CD4-positive, alpha-beta memory T cell (primary cell): ENCODE measurements at places on chromosomes 2 and 18. TPM values are rescaled to one million over a fixed set of nuclear protein-coding genes. Genes with fewer than 3 reads are reported as not detected.

DNA sequence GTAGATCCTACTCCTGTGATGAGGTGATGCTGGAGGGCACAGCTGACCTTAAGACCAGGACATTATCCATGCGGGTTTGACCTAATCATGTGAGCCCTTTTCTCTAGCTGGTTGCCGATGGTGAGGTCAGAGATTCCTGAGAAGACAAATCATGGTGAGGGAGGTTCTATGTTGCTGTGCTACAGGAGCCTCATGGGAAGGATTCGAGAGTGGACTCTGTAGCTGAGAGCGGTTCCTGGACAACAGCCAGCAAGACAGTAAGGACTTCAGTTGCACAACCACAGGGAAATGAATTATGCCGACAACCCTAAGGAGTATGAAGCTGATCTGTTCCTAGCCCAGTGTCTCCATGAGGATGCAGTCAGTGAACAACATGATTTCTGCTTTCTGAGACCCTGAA lies 80.4 kb downstream of the EPB41L3 start:
- DNase-seq, result no peak
- H3K4me3 ChIP-seq, result no peak overlapping the region
- H3K4me1 ChIP-seq, result no peaks in the 10 kb centered on the region
- H3K27me3 ChIP-seq, result no peaks in the 10 kb centered on the region
- no peaks in the 10 kb centered on the region for H3K36me3 ChIP-seq

DNA sequence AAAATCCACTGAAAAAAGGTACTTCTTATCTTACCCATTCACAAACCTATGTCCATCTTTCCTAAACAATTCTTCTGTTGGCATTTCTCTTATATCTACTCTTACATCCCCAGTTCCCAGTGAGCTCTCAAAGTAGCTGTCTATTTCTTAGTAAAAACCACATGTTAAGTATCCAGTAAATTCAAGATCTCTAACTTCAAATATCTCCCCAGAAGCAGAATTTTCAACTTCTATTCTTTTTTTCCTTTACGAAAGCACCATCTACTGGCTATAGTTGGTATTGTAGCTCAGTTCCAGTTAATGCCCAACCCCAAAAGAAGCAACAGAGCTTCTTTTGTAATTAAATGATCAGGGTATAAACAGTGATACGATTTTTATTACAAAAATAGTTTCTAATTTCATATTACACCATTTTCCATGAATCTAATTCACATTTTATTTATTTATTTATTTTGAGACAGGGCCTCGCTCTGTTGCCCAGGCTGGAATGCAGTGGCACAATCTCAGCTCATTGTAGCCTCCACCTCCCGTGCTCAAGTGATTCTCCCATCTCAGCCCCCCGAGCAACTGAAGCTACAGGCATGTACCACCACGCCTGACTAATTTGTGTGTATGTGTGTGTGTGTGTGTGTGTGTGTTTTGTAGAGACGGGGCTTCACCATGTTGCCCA lies 28.5 kb downstream of the HRH4 start:
- DNase-seq, result peak; percentile 29
- no peaks in the 10 kb centered on the region for H3K27me3 ChIP-seq
- H3K4me3 ChIP-seq, result no peak overlapping the region
- H3K4me1 ChIP-seq, result no peaks in the 10 kb centered on the region

- no peak overlapping the region for H3K27ac ChIP-seq
- DNase-seq, result no peak
- H3K36me3 ChIP-seq, result no peaks in the 10 kb centered on the region
- H3K4me1 ChIP-seq, result no peaks in the 10 kb centered on the region
Measured at GRCh38 chr2:172965433-172966212, 110.0 kb upstream of the MAP3K20 start.

DNA sequence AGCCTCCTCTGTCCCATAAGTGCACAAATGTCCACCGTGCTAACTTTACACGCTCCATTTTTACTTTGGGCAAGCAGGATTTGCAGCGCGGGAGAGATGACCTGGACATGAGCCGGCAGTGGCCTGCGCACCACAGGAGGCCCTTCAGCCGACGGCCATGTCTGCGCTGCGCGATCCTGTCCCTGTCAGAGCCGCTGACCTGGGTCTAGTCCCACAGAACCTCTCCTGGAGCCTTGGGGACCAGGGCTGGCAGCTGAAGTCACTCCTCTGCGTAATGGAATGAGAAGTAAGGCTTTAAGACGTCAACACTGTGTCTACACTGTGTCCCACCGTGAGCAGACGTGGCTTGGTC lies 29.6 kb downstream of the ADI1 start:
- no peaks in the 10 kb centered on the region for H3K27me3 ChIP-seq
- DNase-seq, result no peak
- H3K4me3 ChIP-seq, result no peak overlapping the region
- H3K36me3 ChIP-seq, result no peaks in the 10 kb centered on the region
- H3K4me1 ChIP-seq, result no peaks in the 10 kb centered on the region

DNA sequence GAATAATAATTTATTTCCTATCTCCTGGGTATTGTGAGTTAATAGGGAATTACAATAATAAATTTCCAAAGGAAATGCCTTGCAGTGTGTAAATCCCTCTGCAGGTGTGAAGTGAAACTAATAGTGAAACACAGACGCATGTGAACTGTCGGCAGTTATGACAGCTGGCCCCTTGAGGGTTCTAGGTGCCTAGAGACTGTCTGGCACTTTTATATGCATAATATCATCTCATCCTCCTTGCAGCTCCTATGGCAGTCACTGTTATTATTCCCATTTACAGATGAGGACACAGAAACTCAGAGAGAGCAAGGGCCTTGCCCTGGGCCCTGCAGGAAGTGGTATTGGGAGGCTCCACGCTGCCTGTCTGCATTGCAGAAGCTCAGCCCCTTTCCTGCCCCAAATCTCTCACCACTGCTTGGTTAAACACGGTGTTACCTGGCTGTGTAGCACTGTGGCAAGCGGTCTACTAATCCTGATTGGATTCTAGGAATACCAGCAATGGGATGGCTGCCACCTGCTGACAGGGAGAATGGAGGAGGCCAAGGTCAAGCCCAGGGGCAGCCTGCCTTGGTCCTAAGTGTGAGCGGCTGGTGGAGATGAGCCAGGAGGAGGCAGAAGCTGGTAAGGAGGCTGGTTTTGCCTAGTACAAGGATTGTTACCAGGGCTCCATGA lies 32.8 kb upstream of the ACKR3 start:
- no peaks in the 10 kb centered on the region for H3K27me3 ChIP-seq
- peak; percentile 60 for DNase-seq
- H3K4me1 ChIP-seq, result peaks cover 45% of the 10 kb centered on the region

GRCh38 chr2:170420961-170421687 lies 243.2 kb downstream of the MYO3B start:
- H3K27me3 ChIP-seq, result no peaks in the 10 kb centered on the region
- no peaks in the 10 kb centered on the region for H3K4me1 ChIP-seq
- no peak overlapping the region for H3K4me3 ChIP-seq
- DNase-seq, result no peak
- H3K36me3 ChIP-seq, result no peaks in the 10 kb centered on the region

Gene CXCR1
- polyA plus RNA-seq, result not detected

GRCh38 chr2:226387499-226387942 lies 412.1 kb downstream of the IRS1 start:
- no peaks in the 10 kb centered on the region for H3K27me3 ChIP-seq
- no peaks in the 10 kb centered on the region for H3K4me1 ChIP-seq

DNA sequence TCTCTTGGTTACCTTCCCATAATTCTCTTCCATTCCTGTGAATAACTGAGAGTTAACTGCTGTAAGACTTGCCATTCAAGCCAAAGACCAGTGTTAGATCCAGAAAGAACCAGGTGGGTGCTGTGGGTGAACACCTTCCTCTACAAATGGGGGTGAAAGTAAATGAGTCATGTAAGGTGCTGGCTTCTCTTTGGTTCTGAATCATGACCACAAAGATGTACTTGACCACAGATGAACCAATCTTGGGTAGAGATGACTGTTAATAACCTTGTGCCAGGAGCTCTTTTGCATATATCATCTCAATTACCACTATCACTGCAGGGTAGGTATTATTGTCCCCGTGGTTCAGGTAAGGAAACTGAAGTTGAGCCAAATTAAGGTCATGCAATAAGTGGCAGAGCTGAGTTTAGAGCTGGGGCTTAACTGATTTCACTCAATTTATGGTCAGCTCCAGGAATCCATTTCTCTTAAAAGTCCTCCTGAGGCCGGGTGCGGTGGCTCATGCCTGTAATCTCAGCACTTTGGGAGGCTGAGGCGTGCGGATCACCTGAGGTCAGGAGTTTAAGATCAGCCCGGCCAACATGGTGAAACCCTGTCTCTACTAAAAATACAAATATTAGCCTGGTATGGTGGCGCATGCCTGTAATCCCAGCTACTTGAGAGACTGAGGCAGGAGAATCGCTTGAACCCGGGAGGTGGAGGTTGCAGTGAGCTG lies 244.9 kb upstream of the CXCR4 start:
- no peaks in the 10 kb centered on the region for H3K27me3 ChIP-seq
- H3K27ac ChIP-seq, result no peak overlapping the region
- peaks cover 8% of the 10 kb centered on the region for H3K4me1 ChIP-seq
